ENCODE measurements at places on chromosomes 7 and 10. TPM values are rescaled to one million over a fixed set of nuclear protein-coding genes. Genes with fewer than 3 reads are reported as not detected.

SYT15 gene
- under 0.01 TPM for total RNA-seq

SPDYE9 gene
- total RNA-seq: not detected

CALML5 gene
- total RNA-seq: not detected

MSS51 gene
- 2.5 TPM for total RNA-seq

NYAP1 gene
- 2.0 TPM for total RNA-seq

NEUROG3 gene
- not detected for total RNA-seq

AKR1B15 gene
- not detected for total RNA-seq

BUD23 gene
- 26.5 TPM for total RNA-seq

ABCC2 gene
- 12.1 TPM for total RNA-seq
